ENCODE measurements at places on chromosomes 6 and 20.

- DNase-seq: no peak
These were observed 2.6 kb downstream of the MPIG6B start for GRCh38 chr6:31725502-31726350.

DNA sequence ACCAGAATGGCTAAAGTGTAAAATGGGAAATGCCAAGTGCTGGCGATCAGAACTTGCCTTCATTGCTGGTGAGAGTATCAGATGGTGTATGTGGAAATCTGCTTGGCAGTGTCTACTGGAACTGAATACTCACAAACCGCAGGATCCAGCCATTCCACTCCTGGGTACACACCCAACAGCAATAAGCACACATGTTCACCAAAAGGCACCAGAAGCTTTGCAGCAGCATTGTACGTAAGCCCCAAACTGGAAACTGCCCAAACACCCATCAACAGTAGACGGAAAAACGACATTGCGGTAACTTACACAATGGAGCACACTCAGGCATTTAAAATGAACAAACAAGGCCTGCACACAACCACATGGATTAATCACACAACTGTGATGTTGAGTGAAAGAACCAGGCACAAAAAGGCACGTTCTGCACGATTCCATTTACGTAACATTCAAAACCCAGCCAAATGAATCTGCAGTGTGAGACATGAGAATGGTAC lies 37.3 kb upstream of the BPIFA2 start:
- no peak for DNase-seq

- DNase-seq: no peak
These were observed 187.6 kb downstream of the CLIC5 start for GRCh38 chr6:45827952-45828530.

- DNase-seq: no peak
These were observed 559.7 kb upstream of the POU3F2 start for GRCh38 chr6:98274691-98275090.

DNA sequence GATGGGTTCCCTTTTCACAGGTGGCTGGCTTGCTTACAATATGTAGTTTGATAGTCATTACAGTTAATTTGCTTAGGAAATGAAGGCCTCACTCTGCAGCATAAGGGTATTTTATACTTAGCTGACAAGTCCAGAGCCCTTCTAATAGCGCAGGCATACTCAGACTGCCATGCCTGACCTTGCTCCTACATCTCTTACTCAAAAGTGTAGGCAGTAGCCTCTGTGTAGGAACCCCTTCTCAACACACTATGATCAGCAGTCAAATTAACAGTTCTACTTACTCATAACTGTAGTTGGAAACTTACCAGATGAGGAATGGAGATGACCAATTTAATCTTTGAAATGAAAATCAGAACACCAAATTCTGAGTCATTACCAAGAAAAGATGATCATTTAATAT lies 373.5 kb downstream of the TBC1D32 start:
- no peak for DNase-seq

DNA sequence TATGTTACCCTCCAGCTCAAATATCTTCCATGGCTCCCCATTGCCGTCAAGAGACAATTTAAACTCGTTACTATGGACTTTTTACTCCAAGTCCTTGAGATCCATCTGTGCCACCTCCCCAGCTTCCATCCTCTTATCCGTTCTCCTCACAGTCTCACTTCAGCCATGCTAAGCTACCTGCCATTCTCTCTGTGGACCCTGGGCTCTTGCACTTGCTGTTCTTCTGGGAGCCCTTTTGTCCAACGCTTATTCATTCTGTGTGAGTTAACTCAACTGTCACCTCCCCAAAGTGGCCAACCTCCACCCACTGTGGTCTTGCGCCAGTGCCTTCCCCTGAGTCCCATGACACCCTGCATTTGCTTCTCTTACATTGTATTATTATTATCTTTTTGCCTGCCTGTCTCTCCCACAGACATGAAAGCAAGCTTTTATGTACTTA lies 132.4 kb downstream of the BCAS1 start:
- DNase-seq: no peak

DNA sequence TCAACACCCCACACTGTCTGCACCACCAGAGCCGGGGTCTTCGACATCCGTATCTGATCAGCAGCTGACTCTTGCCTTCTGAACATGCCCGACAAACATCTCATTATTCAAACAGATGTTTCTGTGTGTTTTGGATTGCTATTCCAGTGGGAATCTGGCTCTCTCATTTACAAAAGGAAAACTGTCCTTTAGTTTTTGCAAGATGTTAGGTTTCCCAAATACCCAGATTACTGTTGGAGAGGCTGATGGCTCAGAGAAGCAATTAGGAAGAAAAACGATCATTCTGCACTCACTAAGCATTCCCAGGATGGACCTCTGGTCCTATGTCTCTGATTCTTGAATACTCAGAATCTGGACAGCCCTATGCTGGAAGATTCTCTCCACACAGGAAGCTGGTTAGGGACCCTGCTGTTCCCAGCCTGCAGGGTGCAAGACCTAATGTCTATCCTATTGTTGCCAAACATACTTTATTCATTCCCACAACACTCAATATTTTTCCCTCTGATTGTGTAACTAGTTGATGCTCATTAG lies 532.9 kb downstream of the CDH26 start:
- no peak for DNase-seq

DNA sequence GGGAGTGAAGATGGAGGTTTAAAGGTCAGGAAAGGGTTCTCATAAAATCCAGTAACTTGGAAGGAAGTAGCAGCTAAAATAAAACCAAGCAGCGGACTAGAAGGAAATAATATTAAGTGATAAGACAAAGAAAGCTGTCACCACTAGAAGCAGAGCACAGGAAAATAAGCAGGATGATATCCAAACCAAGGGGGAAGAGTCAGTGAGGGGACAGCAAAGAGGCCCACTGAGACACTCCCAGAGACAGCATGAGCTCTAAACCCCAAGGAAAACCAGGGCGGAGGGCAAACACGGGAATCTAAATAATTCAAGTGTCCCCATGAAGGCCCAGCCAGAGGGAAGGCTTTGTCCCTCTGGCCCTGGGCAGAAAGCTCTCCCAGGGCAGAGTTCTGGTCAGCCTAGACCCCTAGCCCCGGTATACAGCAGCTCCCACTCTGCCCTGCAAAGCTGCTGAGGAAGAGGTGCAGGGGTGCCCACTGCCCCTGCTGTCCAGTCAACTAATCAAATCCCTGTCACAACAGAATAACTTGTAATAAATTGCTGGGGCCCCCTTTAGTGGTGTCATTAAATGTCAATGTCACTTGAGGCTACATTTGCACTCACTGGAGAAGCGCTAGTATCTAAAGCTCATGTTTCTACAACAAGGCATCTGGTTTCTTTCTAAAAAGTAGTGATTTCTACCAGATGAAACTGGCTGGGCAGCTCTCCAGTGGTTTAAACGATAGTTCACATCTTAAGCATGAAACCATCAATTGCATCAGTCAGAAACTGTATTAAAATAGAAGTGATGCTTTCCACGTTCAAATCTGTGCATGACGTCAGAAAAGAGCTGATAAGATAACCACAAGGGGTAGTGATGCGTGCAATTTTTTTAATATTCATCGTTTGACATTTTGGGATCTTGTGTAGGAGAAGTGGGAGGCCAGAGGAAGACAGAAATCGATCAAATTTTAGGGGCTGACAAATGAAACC lies 13.6 kb downstream of the PDE10A start:
- DNase-seq: no peak

GRCh38 chr6:154767003-154767723 lies 33.9 kb downstream of the SCAF8 start:
- DNase-seq: no peak

DNA sequence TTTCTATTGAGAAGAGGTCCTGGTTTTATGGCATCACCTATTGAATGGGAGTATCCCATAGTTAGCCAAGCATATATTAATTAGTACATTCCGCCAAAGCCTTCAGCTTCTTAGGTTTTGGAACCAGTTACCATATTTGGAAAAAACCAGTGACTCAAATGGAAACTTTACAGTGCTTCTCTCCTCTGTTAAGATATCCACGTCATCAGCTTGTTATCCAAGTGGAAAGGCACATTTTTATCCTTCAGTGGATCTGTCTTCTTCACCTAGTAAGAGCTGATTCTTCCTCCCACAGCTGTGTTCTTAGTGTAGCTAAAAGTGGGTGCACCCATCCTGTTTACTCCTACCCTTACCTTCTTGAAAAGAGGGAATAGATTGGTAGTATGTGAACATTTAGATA lies 34.5 kb downstream of the TPD52L1 start:
- DNase-seq: no peak

DNA sequence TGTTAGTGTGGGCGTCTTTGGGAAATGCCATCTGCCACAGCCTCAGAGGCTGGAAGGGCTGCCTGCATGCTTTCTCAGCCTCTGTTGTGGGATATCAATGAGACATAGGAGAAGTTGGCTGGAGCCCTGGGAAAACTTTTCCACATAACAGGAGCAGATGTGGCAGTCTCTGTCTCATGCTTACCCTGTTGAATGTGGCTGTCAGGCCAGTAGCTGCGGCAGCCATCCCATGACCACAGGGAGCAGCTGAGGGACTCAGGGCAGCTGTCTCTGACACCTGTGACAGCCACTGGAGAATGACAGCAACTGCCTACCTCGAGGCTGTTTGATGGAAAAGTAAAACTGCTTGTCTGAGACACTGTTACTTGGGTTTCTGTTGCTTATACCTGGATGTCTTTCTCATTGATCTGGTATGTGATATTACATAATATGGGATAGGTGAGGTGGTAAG lies 64.4 kb downstream of the TULP4 start:
- DNase-seq: no peak

- no peak for DNase-seq
These were observed 159.0 kb downstream of the ZNF217 start for GRCh38 chr20:53434662-53435061.

GRCh38 chr6:121516331-121516730 lies 80.9 kb downstream of the GJA1 start:
- no peak for DNase-seq

DNA sequence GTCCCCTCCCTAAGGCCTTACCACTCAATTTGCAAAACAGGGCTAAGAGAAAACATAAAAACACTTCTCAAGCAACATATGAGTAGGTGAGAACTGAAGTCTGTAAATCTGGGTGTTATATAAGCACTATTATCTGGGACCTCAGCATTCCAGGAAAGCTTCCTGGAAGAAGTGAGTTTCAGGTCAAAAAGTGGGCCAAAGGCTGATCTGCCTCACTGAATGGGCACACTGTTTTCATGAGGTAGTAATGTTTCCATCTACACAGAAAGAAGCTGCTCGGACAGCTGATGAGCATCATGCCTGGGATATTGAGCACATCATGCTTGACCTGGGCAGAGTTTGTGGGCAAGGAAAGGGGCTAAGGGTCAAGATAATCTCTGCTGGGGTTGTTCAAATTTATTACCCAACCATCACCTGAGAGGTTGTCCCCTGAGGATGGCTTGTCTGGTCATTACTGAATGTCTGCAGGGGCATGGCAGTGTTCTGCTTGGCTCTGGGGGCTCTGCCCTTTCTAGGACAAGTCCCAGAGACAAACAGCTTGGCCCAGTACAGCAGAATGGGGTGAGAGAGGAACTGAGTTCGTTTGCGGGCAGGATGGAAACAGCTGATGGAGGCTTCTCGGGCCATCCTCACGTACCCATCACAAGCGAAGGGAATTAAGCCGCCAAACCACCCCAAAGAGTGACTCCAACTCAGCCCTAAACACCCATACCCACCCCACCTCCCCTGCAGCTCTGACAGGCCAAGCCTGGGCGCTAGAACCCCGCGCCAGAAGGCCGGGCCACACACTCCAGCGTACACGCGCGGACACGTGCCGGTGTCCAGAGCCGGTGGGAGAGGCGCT lies 1.2 kb upstream of the SYNJ2 start:
- DNase-seq: no peak

- no peak for DNase-seq
These were observed 1.1 kb upstream of the TCF21 start for GRCh38 chr6:133887880-133888230.

Data from GM13976 (cell line).